ENCODE measurements at places on chromosomes 4 and X. TPM values are rescaled to one million over a fixed set of nuclear protein-coding genes. Genes with fewer than 3 reads are reported as not detected.

The TRAM1L1 gene
- total RNA-seq = 3.3 TPM

The SMC1A gene
- total RNA-seq = 7.7 TPM

The LIMCH1 gene
- 151 TPM for total RNA-seq

The MAGEE2 gene
- total RNA-seq = not detected

The DNAAF6 gene
- not detected for total RNA-seq

Data from smooth muscle cell of the umbilical artery (primary cell).